ENCODE measurements at places on chromosomes 13 and 19. TPM values are rescaled to one million over a fixed set of nuclear protein-coding genes. Genes with fewer than 3 reads are reported as not detected.

Gene IL11
- polyA plus RNA-seq = 0.66 TPM

Gene FFAR1
- polyA plus RNA-seq = 1.8 TPM

Gene ZNF490
- polyA plus RNA-seq = 2.9 TPM

Gene ENOX1
- polyA plus RNA-seq = 3.0 TPM

Gene FGF22
- polyA plus RNA-seq = 0.24 TPM

Gene ANGPTL4
- 0.97 TPM for polyA plus RNA-seq

DNA sequence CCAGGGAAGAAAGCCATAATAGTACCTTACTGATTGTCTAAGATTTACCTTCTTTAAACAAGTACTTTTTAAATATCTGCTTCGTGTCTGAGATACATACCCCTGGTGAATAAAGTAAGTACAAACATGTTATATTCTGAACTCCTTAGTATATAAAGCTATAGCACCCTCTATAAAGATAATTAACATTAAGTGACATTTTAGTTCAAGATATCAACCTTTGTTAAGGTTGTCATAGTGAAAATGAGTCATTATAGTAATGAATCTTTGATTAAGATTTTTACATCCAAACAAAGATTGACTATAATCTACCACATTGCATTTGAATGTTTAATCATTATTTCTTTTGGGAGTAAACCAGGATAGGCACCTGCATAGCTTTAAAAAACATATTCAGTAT is 55.4 kb upstream of the KCTD4 start:
- no peak for DNase-seq

- no peak for DNase-seq
These were observed 80.7 kb upstream of the OLFM4 start for GRCh38 chr13:52947921-52948373.

DNA sequence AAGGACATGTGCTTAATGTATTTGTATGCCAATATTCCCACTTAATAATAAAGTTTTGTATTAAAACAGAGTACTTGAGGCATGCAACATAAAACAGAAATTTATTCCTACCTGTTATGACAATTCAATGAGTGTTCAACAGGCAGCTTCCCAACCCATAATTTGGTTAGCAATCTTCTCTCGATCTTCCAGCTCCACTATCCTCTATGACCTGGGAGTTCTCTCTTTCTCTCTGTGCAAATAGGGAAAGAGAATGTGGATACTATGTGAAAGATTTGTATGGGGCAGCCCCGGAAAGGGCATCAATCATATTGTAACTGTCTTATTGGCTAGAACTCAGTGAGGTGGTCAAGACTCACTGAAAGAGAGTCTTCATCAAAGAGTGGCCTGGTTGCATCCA is 644.9 kb upstream of the PCDH20 start:
- no peak for DNase-seq

- no peak for DNase-seq
These were observed 65.2 kb downstream of the COLGALT1 start for GRCh38 chr19:17620696-17621095.

GRCh38 chr13:100543872-100544602 is 44.6 kb downstream of the GGACT start:
- no peak for DNase-seq

- DNase-seq = no peak
These were observed 7.8 kb upstream of the C19orf84 start for GRCh38 chr19:51398096-51398704.

- DNase-seq = no peak
These were observed 1073.1 kb downstream of the SLITRK5 start for GRCh38 chr13:88744289-88744688.

DNA sequence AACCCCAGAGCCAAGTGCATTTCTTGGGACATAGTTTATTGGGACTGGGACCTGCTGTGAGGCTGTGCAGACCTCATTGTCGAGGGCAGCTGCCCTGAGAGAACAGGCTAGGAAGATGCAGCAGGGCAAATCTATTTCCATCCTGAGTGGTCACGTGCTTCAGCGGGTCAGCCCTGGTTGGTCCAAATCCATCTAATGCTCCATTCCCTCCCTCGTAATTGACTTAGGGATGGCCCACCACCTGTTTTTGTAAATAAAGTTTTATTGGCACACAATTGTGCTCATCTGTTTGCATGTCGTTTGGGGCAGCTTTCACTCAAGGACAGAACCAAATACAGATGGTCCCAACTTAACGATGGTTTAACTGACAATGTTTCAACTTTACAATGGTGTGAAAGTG is 75.5 kb upstream of the ADGRE5 start:
- DNase-seq = no peak

DNA sequence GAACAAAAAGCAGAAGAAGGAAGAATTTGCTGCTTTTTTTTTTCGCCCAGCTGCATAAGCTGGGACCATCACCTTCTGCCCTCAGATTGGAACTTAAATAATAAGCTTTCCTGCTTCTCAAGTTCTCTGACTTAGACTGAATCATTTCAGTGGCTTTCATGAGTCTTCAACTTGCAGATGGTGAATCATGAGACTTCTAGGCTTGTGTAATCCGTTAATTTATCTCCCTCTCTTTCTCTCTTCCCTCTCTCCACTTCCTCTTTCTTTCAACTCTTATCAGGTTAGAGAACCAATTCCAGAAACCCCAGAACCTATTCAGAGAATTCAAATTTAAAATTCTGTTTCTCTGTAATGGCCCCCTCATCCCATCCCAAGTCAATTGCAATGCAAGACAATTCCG is 1153.7 kb downstream of the PCDH9 start:
- no peak for DNase-seq

DNA sequence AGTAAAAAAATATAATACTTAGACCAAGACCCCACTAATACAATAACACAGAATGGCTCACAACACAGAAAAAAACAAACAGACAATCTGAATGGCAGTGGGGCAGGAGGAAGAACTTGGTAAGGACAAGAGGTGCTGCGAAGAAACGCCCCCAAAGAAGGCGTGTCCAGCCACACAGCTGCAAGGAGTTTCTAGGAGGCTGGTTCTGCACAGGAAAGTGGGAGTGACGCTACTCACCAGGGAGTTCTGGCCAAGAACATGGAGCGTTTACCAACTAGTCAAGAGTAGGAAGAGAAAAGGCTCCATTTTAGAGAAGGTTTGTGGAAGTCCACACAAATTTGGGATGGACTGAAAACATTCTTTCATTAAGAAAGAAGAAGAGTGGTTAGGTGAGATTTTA is 95.3 kb upstream of the SLC15A1 start:
- no peak for DNase-seq

DNA sequence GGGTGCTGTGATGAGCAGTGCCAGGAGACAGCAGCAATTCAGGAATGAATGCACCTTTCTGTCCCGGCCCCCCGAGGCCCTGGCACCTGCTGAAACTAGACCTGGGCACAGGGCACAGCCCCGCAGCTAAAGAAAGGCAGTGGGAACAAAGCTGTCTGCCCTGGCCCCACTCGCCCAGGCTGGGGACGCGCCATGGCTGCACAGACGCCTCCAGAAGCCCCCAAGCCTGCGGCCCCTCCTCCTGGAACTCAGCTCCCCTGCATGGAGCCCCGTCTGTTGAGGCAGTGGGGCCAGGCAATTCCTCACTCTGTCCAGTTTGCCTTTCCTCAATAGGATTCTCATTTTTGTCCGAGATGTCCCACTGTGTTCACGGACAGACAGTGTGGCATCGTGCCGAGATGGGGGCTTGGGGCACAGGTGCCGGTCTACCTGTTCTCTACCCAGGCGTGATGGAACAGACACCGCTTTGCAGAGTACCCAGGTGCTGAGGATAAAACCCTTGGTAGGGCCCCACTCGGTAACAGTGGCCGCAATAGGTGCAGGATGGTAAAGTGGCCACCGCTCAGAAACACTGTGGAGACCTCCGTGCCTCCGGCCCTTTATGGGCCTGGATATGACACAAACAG is 146.5 kb upstream of the SOX1 start:
- no peak for DNase-seq

GRCh38 chr19:38003438-38004185 is 96.6 kb downstream of the SIPA1L3 start:
- peak; percentile 71 for DNase-seq

GRCh38 chr13:30145709-30146367 is 161.5 kb downstream of the KATNAL1 start:
- DNase-seq = no peak

- DNase-seq = no peak
These were observed at the start of gene CSNK1G2 for GRCh38 chr19:1941146-1942077. Gene CSNK1G2, plus strand, starts transcription at chr19:1941172. Its CDS starts 28,601 bp downstream, at chr19:1969773.

GRCh38 chr19:43612374-43612773 is 486 bp downstream of the SRRM5 start:
- no peak for DNase-seq

- DNase-seq = peak; percentile 87
These were observed 1.0 kb downstream of the GPR108 start for GRCh38 chr19:6736169-6736916.

Measured in large intestine (tissue), 12 donors.